ENCODE measurements at places on chromosomes 2 and 18.

DNA sequence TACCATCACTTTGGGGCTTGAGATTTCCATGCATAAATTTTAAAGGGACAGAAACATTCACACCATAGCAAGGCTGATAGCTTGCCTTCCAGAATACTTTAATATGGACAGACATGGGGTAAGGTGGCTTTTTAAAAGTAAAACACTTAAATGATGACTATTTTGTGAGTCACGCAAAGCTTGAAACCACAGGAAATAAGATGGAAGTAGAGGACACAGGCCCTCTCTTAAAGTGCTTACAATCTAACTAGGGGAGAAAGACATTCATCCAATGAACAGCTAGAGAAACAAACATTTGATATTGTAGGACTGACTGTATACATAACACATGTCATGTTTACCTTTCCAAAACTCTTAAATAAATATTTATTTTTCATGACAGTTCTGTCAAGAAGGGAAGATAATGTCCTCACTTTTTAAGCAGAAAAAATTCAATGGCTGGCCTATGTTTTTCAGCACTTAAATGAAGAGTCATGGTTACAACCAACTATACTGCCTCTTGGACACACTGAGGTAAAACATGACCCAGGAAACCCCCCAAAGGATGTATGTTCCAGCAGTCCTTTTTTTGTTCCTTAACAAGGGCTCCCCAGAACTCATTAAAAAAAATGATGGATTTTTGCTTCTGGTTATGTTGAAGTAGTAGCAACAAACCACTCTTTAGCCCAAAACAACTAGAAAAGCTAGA is 120.0 kb upstream of the RBMS1 start:
- no peak for DNase-seq

DNA sequence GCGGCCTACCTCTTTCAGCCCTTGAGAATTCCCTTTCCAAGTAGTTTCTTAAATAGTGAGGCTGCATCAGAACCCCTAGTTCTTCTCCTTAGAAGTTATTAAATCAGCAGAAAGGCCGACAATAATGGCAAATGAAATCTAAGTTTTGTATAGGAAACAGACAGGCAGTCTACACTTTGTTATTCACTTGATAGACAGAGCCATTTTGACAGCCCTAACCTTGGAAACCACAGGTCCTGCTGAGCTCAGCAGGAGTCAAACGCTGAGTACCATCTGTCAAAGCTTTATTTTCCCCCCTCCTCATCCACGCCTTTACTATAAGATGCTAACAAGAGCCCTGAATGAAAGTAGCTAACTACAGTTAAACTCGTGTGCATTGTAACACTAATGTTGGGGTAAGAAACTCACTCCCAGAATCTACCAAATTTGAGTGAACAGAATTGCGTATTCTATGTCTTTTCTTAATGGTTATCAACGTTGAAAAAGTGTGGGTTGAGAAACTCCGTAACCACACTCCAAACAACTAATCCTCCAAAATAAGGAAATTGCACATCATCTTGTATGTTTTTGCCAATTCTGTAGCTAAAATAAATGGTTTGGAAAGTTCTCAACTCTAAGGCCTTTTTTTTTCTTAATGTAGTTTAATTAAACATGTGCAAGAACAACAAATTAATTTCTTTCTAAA is 90.6 kb upstream of the EFEMP1 start:
- no peak for DNase-seq

- no peak for DNase-seq
These were observed 73.1 kb downstream of the LRRC30 start for GRCh38 chr18:7304061-7304370.

- no peak for DNase-seq
These were observed 106.0 kb upstream of the PKDCC start for GRCh38 chr2:41941831-41942230.

GRCh38 chr2:126187668-126188067 is 468.3 kb upstream of the GYPC start:
- no peak for DNase-seq

DNA sequence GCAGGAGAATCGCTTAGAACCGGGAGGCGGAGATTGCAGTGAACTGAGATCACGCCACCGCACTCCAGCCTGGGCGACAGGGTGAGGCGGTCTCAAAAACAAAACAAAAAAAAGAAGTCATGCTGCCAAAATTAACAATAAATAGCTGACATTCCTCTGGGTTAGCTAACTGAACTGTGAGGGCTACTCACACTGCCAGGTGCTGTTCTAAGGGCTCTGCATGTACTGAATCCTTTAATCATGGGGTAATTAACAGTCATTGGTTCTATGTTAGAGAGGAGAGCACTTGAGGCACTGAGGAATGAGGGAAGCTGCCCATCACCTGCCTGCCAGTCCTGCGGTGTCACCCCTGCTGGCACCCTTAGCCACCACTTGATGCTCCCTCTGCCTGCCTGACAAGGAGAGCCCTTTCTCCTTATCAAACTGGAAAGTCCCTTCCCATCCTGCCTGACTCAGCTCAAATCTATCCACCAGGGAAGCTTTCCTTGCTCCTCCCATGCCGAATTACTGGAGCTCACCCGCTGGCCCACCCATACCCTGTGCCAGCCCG is 73.0 kb upstream of the RIOK3 start:
- no peak for DNase-seq

DNA sequence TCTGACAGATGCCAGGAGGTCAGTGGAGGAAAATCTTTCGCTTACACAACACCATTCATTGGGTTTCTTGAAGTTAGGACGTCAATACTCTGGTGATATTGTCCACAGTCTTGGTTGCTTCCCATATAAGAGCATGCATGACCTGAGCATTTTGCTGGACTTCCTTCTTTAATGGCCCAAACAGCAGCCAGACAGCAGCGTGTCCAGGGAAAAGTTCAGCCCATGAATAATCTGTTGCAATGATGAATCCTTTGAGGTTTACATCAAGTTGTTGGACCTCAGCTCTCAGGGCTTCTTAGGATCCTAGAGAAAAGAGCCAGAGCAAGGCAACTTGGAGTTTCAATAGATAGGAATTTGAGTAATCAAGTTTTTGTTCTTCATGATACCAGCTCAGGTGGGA is 155.6 kb upstream of the MGAT5 start:
- DNase-seq, result no peak

GRCh38 chr2:128573531-128573930 is 254.9 kb upstream of the HS6ST1 start:
- DNase-seq, result no peak

DNA sequence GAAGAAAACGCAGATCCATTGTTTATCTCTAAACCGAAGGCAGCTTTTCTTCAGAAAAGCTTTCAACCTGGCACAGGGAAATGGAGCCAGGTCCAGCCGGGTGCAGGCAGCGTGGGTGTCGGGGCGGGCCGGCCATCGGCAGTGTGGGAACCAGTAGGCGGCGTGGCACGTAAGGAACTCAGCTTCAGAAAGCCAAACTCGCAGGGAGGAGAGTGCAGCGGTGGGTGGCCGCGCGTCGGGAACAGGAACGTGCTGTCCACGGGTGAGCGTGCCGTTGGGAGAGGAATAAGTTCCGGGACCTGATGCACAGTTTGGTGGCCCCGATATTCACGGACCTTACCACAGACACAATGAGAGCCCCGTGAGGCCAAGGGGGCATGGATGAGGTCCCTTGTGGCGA is 270.4 kb downstream of the TWIST2 start:
- DNase-seq, result no peak

DNA sequence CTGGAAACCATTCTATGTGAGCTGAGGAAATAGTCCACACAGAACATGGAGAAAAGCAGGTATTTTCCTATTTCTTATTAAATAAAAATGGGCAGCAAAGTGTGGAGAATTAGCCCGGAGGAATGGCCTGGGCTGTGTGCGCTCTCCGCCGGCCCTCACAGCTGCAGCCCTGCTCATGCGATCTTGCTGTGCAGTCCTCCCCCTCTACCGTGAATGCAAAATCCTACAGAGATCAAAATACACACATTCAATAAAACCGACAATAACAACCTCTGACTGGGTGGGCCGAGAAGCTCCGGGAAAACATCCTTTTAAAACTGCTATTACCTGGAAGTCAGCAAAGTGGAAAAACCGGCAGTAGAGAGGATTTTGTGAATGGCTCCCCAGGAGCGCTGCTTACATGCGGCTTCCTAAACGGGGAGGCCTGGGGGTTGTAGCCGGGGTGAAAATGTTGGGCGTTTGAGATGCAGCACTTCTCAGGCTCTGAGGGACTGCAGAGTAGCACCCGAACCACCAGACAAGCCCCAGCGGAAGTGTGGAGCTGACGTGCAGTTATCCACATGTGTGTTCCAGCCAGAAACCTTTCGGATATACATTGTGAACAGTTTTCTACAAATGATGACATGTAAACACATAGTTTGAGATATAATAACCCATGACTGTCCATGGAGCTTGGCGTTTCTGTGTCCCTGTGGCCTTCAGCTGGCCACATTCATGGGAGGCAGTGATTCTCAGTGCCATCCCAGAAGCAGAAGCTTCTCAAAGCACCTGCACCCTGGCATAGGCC is 94.2 kb upstream of the ALKAL2 start:
- no peak for DNase-seq

- DNase-seq, result no peak
These were observed 151.7 kb upstream of the ITGA4 start for GRCh38 chr2:181305301-181306123.

DNA sequence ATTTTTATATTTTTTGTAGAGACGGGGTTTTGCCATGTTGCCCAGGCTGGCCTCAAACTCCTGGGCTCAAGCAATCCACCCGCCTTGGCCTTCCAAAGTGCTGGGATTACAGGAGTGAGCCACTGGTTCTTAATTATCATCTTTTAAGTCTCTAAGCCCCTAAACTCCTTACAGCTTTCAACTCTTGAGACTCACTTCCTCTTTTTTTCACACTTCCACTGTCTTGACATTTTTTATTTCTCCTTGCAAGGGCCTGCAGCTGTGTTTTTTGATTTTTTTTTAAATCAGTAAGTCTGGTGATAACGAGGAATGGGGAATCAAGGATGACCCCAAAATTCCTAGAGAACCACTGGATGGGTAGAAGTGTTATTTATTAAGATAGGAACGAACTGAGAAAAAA is 8.6 kb upstream of the ABCB11 start:
- no peak for DNase-seq

DNA sequence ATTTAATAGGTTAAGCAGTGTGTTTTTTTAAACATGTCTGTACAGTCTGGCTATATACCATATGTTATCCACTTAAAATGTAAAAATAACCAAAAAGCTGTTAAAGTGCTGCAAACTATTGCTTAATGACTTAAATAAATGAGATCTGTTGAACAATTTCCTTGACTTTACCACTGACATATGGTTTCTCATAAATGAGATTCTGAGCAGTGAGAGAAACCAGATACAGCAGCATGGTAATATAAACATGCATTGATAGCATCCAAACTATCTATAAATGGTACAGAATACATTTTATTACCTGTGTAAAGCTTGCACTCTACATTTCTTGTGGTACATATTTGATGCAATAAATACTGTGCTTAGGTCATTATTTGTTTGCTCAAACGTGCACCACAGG is 36.3 kb upstream of the TTC21B start:
- no peak for DNase-seq

- no peak for DNase-seq
These were observed 75.1 kb upstream of the MAP4K4 start for GRCh38 chr2:101622210-101623030.

- DNase-seq, result no peak
These were observed 164.6 kb downstream of the SEPTIN10 start for GRCh38 chr2:109448946-109449788.

- no peak for DNase-seq
These were observed 50.1 kb downstream of the MAP2 start for GRCh38 chr2:209473930-209474419.

DNA sequence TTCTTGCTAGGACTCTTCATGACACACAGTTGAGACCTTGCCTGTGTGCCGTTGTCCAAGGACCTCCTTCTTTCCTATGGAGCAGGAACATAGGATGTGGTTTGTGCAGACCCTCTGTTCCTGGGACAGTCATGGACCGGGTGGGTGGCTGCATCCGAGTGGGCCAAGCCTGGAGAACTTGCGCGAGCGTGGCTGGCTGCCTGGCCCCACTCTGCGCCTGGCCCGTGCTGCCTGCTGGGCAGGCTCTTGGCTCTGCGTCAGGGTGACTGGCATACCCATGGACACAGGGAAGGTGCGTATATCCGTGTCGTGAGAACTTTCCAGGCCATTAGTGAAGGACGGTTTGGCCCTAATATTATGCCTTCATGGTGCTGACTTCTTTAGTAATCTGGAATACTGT is 68.2 kb downstream of the DCDC2C start:
- no peak for DNase-seq

DNA sequence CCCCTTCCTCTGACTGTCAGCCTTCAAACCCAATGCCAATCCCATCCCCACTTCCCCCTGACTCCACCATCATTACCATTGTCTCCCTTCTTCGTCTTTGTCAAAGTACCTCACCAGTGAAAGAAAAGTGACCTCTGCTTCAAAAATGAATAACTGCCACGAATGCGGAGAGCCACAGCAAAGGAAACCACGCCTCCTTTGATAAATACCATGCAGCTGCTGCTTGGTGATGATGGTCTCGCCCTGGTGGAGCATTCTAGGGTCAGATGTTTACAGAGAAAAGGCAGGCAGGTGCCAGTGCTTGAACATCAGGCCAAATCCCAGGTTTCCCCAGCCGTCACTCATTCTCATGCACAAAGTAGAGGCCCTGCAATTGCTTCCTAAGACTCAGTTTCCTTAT is 162.2 kb downstream of the BCL11A start:
- no peak for DNase-seq

DNA sequence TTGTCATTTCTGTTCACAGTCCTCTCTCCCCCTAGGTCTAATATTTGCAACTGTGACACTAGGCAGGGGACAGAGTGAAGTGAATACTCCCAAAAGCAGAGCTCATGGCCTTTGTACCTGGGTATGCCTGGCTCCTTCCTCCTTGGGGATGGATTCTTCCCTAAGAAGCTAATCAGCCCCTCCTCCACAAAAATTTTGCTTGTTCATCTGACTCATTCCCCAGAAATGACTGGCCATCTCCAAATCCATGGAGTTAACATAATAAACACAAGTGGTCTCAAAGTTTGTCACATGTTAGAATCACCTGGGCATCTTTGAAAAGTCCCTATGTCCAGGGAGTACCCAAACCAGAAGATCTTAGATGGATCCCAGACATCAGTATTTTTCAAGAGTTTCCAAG is 65.3 kb downstream of the SUCLG1 start:
- no peak for DNase-seq

DNA sequence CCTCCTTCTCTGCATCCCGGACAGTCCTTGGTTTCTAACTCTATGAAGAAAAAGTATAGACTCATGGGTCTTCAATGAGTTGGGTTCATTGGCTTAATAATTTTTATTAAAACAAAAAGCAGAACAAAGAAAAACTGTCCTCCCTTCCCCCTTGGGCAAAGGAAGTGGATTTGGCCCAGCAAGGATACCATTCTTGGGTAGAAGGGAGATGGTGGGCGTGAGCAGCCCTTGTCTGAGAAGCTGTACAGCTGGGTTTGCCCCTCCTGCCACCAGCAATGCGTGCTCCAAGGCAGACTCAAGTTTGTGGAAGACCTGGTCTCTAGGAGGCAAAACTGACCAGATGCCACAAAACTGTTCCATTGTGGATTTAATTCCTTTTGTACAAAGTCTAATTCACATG is 12.7 kb downstream of the PCARE start:
- DNase-seq, result no peak

DNA sequence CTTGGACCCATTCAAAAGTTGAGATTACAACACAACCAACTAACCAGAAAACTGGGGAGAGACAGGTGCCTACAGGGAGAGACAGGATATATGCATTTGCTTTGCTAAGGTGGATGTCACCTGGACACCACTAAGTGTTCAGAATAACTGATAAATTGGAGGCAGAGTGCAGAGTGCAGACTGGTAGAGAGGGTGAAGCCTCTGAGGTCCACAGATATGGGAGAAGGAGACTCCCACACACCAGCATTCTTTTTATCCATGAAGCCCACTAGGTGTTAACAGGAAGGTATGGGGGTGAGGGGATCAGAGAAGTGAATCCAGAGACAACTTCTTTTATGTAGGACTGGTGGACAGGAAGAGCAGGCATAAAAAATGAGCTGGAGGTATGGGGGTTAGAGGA is 1310.0 kb upstream of the ZEB2 start:
- DNase-seq, result no peak

All from stimulated activated CD8-positive, alpha-beta memory T cell treated with anti-CD3 and anti-CD28 coated beads, Interleukin-4, amount 100 ng/mL, for 24 hours (primary cell).